ENCODE measurements at places on chromosomes 5 and 9.

DNA sequence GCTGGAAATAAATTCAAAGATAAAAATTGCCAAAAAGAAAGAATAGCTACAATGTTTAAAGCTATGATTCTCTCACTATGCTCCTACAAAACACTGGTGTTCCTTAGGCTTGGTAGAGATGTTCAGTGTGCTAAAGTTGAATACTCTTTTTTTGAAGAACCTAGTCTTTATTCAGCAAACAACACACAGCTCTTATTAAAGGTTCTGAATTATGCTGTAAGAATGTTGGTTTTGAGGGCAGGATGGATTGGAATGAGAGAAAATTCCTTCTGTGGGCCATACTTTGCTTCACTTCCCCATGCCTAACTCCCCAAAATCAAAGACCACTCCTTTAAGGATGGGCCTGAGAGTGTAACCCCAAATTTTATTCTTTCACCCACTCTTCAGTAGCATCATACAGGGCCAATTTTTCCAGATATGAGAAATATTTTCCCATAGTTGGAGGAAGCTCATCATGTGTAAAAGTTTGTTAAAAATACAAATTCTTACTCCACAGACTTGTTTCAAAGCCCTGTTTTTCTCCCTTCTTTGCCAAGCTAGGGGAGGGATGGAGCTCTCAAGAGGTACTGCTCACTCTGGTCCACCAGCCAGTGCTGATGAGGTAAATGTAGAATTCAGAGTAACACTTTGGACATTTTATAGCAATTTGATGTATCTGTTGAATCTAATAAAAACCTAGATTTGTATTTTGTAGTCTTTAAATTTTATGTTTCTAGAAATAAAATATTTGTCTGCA, 99.3 kb downstream of the GDNF start:
- no peak for DNase-seq

DNA sequence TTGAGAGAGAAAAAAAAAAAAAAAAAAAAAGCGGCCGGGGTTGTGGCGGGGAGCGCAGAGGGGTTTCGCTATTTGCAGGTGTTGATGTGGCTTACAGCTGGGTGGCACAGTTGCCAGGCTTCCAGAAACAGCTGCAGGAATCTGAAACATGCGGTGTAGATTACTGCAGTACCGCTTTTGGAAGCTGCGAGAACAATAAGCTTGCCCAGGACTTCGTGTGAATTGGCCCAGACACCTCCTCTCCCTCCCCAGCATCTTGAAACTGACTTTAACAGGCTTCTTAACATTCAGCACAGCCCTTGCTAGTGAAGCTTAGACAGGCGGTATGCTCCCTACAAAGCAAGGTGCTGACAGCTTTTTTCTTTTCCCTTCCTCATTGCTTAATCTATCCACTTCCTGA, 104.0 kb downstream of the ATP10B start:
- no peak for DNase-seq

DNA sequence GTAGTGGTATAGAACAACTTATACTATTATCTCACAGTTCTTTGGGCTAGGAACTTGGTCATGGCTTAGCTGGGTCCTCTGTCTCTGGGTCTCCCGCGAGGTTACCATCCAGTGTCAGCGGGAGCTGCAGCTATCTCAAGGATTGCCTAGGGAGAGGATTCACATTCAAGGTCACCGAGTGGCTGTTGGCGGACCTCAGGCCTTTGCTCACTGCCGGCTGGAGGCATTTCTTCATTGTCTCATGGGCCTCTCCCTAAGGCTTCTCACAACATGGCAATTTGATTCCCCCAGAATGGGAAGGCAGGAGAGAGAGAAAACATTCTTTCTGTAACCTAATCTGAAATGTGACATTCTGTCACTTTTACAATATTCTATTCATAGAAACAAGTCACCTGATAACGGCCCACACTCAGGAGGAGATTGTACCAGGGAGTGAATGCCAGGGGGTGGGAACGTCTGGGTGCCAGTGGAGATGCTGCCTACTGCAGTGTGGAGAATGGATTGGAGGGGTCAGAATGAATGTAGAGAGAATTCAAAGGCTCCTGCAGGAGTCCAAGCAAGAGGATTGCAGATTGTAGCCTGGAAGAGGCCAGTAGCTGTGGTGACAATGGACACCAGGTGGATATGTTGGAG, 29.5 kb upstream of the ANKRD18A start:
- DNase-seq: no peak

- no peak for DNase-seq
Measured at GRCh38 chr9:79447762-79448161, 124.0 kb upstream of the TLE4 start.

DNA sequence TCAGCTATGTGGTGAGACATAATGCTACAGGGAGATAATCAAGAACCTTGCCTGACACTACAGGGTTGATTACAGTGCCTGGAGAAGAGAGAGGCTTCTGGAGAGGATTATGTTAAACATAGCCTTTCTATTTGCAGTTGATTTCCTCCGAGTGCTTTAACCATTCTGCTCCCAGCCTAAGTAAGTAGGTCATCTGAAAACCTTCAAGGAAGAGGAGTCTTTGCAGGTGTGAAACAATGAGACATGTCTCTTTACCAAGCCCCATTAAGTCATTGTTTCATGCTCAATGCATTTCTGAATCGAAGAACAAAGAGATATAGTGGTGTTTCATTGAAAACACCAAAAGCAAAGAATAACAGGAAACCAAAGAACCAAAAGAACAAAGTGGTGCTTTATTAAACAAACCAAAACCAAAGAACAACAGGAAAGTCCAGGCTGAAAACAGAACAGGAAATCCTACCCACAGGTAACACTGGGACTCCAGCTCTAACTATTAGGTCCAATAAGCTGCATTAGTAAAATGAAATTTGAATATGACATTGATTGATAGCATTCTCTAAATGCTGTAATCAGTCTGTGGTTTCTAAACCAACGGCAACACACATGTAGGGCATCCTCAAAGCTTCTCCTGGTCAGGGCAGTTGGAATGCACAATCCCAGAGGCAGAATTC, 113.3 kb upstream of the SPATA31D4 start:
- DNase-seq: no peak

- DNase-seq: no peak
Measured at GRCh38 chr9:125965477-125965876, 218.3 kb downstream of the PBX3 start.

DNA sequence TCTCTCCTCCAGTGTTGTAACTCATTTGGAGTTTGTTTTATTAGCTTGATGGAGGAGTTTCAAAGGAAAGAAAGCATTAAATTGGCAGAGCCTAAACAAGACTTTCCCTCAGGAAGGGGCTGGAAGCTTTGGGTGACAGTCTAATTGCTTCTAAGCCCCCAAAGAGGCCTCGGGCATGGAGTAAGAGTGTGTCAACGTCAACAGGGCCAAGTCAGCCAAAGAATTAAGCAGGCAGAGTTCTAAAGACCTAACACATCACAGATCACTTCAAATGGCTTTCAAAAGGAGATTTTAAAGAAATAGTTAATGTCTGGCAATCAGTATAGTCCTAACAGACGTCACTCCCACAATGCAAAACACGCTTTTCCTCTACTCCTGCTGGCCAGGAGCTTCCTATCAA, 234.5 kb downstream of the EFNA5 start:
- DNase-seq: no peak

- DNase-seq: peak; percentile 48
Measured at GRCh38 chr5:132272311-132273210, 15.1 kb downstream of the PDLIM4 start.

DNA sequence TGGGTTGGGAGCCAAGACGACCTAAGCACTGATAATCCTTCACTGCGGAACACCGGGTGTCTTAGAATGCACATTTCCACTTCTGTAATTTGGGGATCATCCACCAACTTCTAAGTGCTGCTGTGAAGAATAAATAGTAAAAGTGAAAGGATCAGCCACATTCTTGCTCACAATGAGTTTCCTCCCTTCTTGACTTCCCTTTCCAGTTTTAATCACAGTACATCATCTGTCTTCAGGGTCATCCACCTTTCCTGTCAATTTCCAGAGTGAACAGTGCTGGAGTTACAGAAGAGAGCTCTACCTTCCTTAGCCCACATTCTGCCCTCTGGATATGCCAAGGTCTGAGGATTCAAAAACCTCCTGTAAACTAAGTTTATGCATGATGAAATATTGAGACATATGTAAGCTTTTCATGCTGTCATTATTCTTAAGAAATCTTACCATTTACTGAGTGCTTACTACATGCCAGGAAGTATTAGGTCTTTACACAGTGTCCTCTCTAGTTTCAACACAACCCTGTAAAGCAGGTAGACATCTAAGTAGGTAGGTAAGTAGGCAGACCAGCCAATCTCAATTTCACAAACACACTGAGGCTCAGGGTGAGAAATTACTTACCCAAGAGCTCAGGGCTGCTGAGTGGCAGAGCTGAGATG, 105.2 kb downstream of the CDK5RAP2 start:
- DNase-seq: no peak

- DNase-seq: no peak
Measured at GRCh38 chr5:54908774-54909525, 76.4 kb downstream of the ESM1 start.

- DNase-seq: no peak
Measured at GRCh38 chr5:150043657-150044328, 42.6 kb downstream of the CSF1R start.

DNA sequence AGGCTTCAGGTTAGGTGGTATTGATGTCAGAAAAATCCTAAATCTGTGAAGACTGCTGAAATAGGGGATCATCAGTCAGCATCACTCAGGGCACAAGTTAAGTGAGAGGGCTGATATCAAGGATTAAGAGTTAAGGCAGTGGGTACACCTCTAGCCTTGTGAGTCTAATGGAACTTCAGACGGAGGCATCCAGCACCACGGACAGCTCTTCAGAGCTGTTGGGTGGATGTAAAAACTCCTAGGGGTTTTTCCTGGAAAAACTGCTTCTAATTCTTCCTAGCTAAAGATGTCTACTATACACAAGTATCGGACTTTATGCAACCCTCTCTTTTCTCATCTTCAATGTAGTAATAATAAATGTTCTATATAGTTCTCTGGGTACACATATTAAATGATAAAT, 165.9 kb downstream of the SH3GL2 start:
- DNase-seq: no peak

DNA sequence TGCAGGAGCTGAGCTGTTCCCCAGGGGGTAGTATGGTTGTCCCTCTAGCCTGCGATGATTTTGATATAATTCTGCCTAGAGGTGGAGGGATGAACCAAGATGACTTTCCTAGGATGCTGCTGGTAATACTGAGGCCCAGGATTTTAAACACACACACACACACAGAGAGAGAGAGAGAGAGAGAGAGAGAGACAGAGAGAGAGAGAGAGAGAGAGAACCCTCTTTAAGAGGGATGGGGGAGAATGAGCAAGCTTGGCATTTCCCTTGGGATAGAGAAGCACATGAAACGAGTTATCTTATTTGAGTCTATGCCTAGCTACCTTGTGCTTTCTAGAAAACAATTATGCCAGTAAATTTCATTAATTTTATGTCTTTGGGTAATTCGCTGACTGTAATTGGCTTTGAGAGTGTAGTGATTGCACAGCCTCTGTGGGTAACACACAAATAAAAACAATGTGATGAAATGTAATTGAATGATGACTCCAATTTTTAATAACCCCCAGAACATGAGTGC, 338.4 kb downstream of the ARHGEF28 start:
- DNase-seq: no peak

DNA sequence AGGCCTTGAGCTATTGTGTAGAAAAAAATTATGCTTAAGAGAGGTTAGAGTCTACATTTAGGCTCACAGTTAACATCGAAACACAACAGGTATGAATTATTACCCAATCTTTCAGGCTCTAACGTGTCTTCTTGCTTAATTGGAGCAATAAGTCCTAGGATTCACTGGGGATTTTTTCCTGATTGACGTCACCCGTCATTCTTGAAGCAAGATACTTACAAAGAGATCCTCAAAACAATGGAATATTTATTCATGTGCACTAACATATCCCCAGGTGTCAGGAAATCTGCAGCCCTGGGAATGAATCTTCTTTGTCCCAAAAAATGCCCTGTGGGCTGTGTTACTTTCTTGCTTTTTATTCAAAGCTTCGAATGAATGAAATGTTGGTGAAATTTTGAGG, 413.5 kb downstream of the NFIB start:
- DNase-seq: no peak

- DNase-seq: no peak
Measured at GRCh38 chr5:40089269-40089668, 590.4 kb upstream of the PTGER4 start.

GRCh38 chr9:86767373-86767772, 179.9 kb downstream of the GAS1 start:
- DNase-seq: no peak

- no peak for DNase-seq
Measured at GRCh38 chr9:81574405-81574804, 114.9 kb downstream of the TLE1 start.

- no peak for DNase-seq
Measured at GRCh38 chr5:59128646-59129290, 545.9 kb downstream of the RAB3C start.

Data from activated T-helper 9 cell treated with anti-CD3 and anti-CD28 coated beads, Interleukin-2, amount 50 U/mL, for 16 hours (primary cell).